ENCODE measurements at places on chromosomes 2 and 18.

DNA sequence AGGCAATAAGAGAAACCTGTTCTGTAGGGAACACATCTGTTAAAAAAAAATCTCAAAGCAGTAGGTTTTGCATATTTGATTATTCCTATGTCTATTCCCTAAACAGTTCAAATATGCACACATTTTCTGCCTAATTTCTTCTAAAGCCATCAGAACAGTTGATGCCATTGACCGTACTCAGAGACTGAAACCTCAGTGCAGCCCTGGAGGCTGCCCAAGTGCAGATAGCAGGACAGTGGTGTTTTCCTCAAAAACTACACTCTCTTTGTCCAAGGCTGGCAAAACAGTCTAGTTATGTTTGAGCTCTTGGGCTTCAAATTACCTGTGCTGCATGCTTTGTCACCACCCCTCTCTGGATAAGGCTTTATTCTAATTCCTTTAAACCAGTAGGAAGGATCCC is 23.3 kb upstream of the NFE2L2 start:
- no peak for DNase-seq

- no peak for DNase-seq
Measured at GRCh38 chr2:133581010-133581760, 12.9 kb upstream of the NCKAP5 start.

DNA sequence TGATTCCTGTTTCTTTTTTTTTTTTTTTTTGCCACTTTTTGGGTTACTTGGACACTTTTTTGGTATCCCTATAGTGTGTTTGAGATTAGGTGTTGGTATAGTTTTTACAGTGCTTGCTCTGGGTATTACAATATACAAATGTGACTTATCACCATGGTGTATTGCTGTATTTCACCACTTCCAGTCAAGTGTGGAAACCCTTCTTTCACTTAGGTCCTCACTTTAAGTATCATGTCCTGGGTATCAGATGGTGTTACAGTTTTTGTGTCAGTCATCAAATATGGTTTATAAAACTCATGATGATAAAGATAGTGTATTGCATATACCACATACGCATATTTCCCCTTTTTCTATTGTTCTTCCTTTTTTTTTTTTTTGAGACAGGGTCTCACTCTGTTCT is 1.8 kb downstream of the ATP9B start:
- DNase-seq = no peak

DNA sequence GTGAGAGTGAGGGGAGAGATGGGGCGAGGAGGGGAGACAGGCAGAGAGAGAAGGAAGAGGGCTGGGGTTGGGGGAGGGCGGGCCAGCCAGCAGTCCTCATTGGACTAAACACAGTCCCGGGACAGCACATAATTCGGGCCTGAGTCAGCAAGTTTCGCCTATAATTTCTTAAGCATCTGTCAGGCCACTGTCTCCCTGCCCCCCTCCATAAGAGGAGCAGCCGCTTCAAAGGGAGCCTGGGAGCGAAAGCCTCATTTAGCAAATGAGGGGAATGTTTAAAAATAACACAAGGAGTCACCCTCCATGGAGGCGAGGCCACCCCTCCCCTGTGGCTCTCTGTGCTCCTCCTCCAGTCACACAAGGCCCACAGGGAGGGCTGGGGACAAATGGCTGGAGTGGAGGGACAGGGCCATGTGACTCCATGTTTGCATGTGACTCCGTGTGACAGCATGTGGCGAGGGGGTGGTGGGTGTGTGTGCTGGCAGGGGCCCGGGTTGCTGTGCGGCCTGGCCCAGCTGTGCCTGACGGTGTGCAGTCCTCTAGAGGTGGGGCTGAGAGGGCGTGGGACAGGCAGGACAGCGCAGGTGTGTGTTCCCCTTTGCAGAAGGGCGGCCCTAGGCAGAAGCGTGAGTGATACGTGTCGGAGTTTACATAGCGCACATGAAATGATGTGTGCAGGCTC is 162.4 kb downstream of the CELF4 start:
- no peak for DNase-seq

GRCh38 chr2:122634256-122634655 is 878.8 kb downstream of the TSN start:
- no peak for DNase-seq

DNA sequence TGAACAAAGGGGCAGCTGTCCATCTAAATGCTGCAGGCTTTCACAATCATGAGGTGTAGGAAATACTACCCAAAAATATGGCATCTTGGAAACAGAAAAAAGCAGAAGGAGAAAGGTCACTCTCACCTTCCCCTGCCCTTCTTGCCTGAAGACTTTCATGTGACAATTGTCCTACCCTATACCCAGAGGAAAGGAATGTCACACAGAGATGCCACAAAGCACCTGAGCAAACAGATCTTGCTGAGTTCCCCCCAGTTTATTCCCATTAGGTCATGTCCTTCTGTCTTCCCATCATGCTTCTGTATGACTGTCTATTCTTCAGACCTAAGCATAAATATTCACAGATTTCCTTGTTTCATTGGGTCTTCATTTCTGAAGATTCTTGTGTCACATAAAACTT is 116.6 kb upstream of the MSH6 start:
- no peak for DNase-seq

DNA sequence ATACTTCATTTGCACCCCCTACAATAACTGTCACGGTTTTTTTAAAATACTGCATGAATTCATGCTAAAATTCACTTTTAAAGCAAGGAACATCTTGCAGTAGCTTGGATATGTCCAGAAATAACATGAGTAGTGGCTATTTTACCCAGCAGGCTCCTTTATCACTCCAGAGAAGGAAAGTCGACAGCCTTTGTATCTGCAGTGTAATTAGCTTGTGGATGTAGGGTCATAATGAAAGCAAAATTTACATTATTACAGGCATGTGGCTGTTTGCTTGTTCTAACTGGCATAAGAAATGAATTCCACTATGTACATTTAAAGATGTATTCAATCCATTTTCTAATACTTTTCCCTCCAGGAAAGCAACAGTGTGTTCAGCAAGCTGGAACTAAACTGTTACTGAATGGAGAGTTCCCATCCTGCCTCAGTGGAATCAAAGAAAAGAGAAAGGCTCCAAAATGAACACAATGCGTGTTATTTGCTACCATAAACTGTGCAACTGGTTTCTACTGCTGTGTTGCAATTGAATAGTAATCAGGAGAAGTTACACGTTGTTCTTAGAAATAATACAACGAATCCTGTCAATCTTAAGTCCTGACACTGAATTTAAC is 321.2 kb upstream of the VRK2 start:
- no peak for DNase-seq

- DNase-seq = no peak
Measured at GRCh38 chr2:219571311-219572236, at the start of gene OBSL1. Gene OBSL1 (minus strand): TSS chr2:219571539. CDS start chr2:219571232, 307 bp downstream.

DNA sequence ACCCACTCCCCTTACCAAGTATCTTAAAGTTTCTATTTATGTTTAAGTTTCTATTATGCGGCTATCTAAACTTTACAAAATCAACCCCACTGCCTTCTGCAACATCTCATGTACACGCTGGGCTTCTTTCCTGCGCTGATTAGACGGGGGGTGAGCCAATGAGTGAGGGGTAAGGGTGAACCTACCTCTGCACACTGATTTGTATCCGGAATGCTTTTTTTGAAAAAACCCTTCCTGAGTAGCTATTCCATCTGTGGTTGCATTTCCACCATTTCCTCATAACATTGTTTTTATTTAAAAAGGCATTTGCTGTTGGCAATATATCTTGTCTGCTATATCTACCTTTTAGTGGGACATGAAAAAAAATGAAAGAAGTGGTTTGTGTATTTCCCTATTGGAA is 6.3 kb downstream of the ALPG start:
- no peak for DNase-seq

GRCh38 chr2:101064868-101065549 is 62.9 kb downstream of the RPL31 start:
- DNase-seq = no peak

DNA sequence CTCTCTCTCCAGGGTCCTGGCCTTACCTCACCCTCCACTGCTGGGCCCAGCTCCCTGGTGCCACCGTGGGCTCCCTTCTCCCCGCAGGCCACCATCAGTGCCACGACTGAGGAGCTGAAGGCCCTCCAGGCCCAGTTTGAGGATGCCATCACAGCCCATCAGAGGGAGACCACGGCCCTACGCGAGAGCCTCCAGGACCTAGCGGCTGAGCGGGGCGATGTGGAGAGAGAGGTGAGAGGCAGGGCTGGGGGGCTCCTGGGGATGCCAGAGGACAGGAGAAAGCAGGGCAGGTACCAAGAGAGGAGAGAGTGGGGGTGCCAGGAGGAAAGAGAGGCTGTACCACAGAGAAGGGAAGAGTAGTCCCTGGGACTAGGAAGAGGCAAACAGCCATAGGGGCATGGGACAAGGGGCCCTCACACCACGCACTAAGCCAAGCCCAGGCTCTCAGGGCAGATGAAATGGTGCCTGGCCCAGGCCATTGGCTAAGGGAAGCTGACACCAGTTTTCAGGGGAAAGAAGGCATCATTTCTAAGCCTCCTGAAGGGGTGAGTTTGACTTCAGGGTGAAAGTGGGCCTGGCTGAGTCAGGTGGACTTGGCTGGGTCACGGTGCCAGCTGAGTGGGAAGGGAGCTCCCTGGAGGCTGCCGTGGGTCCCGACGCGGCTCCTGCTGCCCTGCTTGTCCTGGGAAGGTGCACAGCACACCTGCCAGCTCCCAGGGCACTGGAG is 39.0 kb upstream of the SNED1 start:
- no peak for DNase-seq

DNA sequence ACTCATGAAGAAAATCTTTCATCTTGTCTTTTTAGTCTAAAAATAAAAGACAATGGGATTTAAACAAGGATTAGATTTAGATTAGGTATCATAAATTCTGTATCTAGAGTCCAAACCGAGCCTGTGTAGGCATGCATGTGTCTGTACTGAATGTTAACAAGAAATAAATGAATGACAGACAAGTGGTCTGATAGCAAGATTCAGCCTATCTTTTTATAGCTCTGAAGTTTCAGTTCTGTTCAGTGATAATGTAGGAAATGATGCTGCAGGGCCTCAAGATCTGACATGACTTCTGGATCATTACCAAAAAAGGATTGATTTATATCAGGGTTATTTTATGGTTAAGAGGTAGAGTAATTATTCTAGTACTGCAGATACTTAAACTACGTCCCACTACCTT is 137.0 kb upstream of the ATP5MC3 start:
- no peak for DNase-seq

DNA sequence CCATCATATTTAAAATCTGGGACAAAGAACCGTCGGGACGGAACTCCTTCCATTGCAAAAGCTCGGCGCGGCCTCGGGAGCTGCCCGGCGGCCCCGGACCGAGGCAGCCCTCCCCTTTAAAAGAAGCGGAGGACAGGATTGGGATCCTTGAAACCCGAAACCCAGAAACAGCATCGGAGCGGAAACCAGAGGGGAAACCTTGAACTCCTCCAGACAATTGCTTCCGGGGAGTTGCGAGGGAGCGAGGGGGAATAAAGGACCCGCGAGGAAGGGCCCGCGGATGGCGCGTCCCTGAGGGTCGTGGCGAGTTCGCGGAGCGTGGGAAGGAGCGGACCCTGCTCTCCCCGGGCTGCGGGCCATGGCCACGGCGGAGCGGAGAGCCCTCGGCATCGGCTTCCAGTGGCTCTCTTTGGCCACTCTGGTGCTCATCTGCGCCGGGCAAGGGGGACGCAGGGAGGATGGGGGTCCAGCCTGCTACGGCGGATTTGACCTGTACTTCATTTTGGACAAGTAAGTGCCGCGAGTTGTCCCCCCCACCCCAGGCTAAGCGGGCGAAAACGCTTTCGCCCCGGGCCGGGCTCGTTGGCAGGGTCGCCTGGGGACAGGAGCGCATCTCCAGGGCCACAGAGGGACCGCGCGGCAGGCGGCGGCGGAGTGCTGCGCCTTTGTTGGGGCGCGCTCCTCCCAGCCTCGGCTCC is at the start of gene ANTXR1:
TSS of gene ANTXR1 (plus strand) at position 38 of the 698 bp plus-strand sequence. CDS start at position 359, 321 bp downstream.
- DNase-seq = no peak

GRCh38 chr2:8312861-8313830 is 368.7 kb upstream of the ID2 start:
- DNase-seq = no peak

- no peak for DNase-seq
Measured at GRCh38 chr2:178074123-178075005, 1.8 kb upstream of the PDE11A start.

DNA sequence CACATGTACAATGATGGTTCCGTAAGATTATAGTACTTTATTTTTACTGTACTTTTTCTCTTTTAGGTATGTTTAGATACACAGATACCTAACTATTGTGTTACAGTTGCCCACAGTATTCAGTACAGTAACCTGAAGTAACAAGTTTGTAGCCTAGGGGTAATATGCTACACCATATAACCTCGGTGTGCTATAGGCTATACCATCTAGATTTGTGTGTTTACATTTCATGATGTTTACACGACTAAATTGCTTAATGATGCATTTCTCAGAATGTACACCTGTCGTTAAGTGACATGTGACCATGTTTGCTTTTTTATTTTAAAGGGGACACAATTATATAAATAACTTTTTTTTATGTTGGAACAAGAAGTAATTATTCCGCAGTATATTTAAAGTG is 34.5 kb downstream of the PIK3C3 start:
- DNase-seq = no peak

- DNase-seq = no peak
Measured at GRCh38 chr2:148167241-148167766, 146.4 kb downstream of the MBD5 start.

GRCh38 chr18:23107718-23108117 is 27.6 kb upstream of the CABLES1 start:
- DNase-seq = no peak

GRCh38 chr18:51361130-51361860 is 163.8 kb upstream of the MEX3C start:
- no peak for DNase-seq

All from activated T-helper 1 cell treated with anti-CD3 and anti-CD28 coated beads, Interleukin-2, amount 50 U/mL, for 16 hours (primary cell).